Mucosa of descending colon (tissue), 3 donors: ENCODE measurements at places on chromosomes 2 and 18. TPM values are rescaled to one million over a fixed set of nuclear protein-coding genes. Genes with fewer than 3 reads are reported as not detected.

The LGALSL gene
- total RNA-seq: 37.6 TPM

The GATA6 gene
- total RNA-seq: 43.3 TPM

The DSC1 gene
- total RNA-seq: not detected

The XIRP2 gene
- total RNA-seq: 0.29 TPM

The ASPRV1 gene
- 0.55 TPM for total RNA-seq

The SERPINB8 gene
- total RNA-seq: 27.3 TPM

The TIGD1 gene
- total RNA-seq: 5.6 TPM

The NEU4 gene
- 41.4 TPM for total RNA-seq

The KLF7 gene
- total RNA-seq: 32.7 TPM

The CNNM3 gene
- 21.2 TPM for total RNA-seq

The STEAP3 gene
- total RNA-seq: 15.3 TPM

The CNRIP1 gene
- total RNA-seq: 20.0 TPM

The ALMS1 gene
- 18.3 TPM for total RNA-seq

The MC5R gene
- total RNA-seq: not detected

The MBP gene
- 47.4 TPM for total RNA-seq

The C2orf81 gene
- 2.3 TPM for total RNA-seq

The DUSP19 gene
- 9.3 TPM for total RNA-seq

The C1QL2 gene
- total RNA-seq: not detected

The PPP3R1 gene
- total RNA-seq: 54.0 TPM

The MEP1B gene
- 11.6 TPM for total RNA-seq

The AFF3 gene
- total RNA-seq: 4.2 TPM

The LIMS3 gene
- total RNA-seq: 2.8 TPM

The CABYR gene
- 1.4 TPM for total RNA-seq

The SLC4A1AP gene
- 14.8 TPM for total RNA-seq

The KATNAL2 gene
- 5.7 TPM for total RNA-seq

The RAPGEF4 gene
- total RNA-seq: 1.2 TPM

The LHCGR gene
- not detected for total RNA-seq

The COLEC12 gene
- total RNA-seq: 12.1 TPM

The UGT1A4 gene
- total RNA-seq: 2.4 TPM

The SCN3A gene
- 2.1 TPM for total RNA-seq

The ASNSD1 gene
- total RNA-seq: 19.1 TPM

The BUB1 gene
- total RNA-seq: 4.1 TPM

The GALNT3 gene
- 33.4 TPM for total RNA-seq

The MARS2 gene
- 7.7 TPM for total RNA-seq

The DSC3 gene
- total RNA-seq: not detected

The CHST10 gene
- total RNA-seq: 0.87 TPM

The XRCC5 gene
- 169 TPM for total RNA-seq

The PROKR1 gene
- not detected for total RNA-seq
